ENCODE measurements at places on chromosomes 3 and 15.
A peak's percentile ranks its signal among the peaks of the same experiment; 100 is the strongest.

- no peak for DNase-seq
Observed at GRCh38 chr15:58590926-58591325, 158.6 kb downstream of the ADAM10 start.

GRCh38 chr15:96121086-96121920, 209.2 kb upstream of the NR2F2 start:
- DNase-seq = no peak

DNA sequence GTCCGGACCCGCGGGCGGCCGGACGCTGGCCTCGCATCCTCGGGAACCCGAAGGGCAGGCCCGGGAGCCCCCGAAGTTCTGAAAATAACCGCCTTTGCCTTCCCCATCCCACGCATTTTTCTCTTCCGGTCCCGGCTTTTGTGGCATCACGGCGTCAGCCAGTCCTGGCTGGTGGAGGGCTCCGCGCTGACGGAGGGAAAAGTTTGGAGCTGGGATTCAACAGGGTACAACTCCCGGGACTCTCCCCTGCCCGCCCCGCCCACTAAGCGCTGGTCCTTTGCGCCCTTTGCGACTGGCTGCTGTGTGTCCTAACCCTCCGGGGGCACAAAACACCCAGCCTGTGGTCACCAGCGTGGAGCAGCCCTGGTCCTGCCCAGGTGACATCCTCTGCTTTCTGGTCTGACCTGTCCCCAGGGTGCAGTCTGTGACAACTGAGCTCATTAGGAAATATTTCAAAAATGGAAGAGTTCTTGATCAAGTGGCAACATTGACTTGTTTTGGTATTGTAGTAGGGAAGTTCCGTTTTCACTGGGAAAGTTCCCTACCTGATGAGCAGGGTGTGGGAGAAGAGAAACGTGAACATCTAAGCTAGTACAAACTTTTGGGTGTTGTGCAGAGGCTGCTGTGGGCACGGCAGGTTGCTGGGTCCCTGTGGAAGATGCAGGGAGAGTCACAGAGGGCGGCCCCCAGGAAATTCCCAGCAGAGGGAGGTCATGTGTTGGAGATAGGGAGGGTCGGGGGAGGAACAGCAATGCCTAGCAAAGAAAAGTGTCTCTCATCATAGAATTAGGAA, 775 bp downstream of the ARNT2 start:
- DNase-seq = peak; percentile 51

- no peak for DNase-seq
Observed at GRCh38 chr15:82699726-82700125, 9.9 kb downstream of the AP3B2 start.
